ENCODE measurements at places on chromosomes 13 and 19.

- DNase-seq: peak; percentile 2
Observed at GRCh38 chr13:64446372-64446771, 2783.8 kb downstream of the PCDH9 start.

- peak; percentile 16 for DNase-seq
Observed at GRCh38 chr13:98632961-98633360, 56.1 kb upstream of the STK24 start.

DNA sequence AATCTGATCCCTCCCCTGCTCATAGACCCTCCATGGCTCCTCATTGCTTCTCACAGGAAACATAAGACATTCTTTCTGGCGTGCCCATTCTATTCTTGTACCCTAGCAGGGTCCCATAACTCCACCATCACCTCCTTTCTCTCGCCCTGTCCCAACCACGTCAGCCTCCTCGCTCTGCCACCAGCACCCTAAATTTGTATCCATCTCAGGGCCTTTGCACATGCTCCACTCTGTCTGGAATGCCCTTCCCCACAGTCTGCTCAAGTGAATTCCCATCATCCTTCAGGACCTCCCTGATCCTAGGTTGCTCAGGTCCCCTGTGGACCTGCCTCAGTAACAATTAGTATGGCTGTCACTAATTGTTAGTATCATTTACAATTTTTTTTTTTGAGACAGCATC lies 10.5 kb downstream of the B3GNT3 start:
- DNase-seq: no peak

- DNase-seq: no peak
Observed at GRCh38 chr13:52686376-52686775, 33.7 kb downstream of the SUGT1 start.

DNA sequence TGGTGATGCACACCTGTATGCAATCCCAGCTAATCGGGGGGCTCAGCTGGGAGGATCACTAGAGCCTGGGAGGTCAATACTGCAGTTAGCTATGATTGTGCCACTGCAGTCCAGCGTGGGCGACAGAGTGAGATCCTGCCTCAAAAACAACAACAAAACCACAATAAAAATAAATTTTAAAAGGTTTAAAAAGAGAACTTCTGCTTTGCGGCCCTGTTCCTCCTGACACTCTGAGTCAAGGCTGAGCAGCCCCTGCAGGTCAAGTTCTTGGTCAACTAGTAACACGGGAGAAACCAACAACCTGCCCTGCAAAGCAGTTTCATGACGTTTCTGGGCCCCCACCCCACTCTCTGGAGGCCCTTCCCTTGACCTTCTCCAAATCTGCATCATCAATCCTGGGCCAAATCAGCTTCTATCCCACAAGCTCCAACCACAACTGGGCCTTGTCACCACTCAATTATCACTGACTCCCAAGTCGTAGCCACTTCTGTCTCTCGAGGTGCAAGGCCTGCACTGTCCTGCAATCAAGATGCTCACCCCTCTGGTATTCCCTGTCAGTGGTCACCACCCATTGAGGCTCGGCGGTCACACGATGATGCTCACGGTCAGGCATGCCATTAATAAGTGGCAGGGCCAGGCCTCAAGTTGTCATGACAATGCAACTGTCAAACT lies 7.5 kb downstream of the ELAVL1 start:
- peak; percentile 35 for DNase-seq

DNA sequence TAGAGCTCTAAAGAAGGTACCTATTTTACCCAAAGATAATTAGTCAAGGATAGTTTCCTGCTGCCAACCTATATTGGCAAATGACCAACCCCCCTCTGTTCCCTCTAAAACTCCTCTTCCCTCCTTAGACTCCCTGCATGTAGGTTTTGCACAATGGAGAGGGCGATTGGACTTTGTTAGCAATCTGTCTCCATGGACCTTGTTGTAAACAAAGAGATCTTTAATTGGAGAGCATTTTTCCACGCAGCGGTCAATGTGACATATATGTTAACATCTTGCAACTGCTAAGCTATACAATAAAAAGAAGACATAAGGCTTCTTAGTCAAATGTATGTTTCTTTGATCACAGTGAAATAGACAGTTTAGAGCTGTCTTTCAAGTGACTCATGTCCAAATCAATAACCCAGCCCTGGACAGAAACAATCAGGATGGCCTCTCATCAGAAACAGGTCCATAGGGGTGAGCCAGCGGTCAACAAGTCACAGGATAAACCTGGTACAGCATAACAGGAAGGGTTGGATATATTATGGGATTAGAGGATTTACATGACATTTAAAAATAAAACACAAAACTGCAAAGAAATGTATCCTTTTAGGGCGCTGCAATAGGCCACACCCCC lies 69.7 kb upstream of the UBL3 start:
- DNase-seq: no peak

DNA sequence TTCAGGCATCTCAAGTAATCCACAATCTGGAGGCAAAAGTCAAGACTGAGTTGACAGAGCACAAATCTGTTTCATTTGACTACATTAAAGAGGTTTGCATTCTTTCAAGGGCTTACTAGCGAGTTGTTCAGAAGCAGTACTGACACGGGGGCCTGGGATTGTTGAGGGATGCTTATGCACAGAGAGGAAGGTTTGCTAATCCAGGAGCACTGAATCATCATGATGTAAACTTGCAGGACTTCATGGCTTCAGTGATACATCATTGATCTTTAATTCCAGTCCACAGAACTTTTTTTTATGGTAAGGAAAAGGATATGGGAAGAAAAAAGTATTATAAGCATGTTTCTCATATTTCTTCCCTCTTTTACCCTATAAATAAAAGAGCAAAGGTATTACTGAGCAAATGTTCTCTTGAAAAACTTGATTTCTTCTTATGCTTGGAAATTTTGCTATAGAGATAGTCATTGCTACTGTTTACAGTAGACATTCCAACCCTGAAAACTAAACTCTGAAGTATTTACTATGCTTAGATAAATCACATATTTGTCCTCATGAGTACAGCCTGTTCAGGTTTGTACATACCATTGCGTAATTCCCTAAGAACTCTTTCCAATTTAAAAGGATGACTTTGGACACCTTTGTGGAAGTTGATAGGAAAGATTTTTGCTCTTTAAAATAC lies 65.8 kb upstream of the KPNA3 start:
- no peak for DNase-seq

- peak; percentile 32 for DNase-seq
Observed at GRCh38 chr13:70623239-70623638, 515.0 kb upstream of the KLHL1 start.

- no peak for DNase-seq
Observed at GRCh38 chr13:45385907-45386553, 32.1 kb downstream of the SLC25A30 start.

DNA sequence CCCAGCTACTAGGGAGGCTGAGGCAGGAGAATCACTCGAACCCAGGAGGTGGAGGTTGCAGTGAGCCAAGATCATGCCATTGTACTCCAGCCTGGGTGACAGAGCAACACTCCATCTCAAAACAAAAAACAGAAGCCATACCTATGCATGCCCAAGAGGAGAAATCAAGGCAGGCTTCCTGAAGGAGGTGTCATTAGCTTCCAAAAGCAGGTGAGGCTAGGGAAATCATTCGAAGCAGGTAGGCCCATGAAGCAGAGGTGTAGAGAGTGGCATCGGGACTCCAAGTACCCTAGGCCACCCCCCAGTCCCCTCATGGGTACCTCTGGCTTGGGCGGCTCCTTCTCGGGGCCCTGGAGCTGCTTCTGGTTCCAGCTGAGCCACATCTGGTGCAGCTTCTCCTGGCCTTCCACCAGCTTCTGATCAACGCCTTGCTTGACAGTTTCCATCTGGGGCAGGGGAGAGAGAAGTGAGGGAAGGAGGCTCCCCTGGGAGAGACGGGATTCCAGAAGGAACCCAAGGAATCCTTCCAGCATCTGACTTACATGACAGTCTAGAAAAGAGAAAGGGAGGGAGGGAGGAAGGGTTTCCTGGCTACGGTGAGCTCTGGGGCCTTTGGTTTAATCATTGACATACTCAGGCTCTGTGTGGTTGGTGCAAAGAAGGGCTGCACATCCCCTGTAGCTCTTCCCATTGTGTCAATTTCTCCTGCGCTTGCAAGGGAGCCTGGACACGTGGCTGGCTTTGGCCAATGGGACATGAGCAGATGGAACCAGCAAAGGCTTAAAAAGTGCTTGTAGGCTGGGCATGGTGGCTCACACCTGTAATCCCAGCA lies 13.1 kb upstream of the TICAM1 start:
- DNase-seq: no peak

DNA sequence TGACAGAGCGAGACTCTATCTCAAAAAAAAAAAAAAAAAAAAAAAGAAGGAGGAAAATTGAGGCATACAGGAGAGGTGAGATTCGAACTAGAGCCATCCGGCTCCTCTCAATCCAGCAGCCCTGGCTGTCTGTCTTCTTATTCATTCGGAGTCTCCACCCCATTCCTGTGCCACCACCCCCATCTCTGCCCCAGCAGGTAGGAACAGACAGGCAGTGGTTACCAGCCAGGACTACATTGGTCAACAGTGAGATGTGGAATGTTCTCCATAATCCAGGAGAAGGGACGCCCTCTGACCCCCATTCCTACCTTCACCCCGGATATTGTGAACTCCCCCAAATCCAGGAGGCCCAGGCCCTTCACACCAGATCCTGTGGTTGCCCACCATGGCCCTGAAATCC lies 6.6 kb upstream of the S1PR2 start:
- no peak for DNase-seq

- DNase-seq: peak; percentile 25
Observed at GRCh38 chr19:56748378-56748777, 76.8 kb upstream of the ZNF835 start.

DNA sequence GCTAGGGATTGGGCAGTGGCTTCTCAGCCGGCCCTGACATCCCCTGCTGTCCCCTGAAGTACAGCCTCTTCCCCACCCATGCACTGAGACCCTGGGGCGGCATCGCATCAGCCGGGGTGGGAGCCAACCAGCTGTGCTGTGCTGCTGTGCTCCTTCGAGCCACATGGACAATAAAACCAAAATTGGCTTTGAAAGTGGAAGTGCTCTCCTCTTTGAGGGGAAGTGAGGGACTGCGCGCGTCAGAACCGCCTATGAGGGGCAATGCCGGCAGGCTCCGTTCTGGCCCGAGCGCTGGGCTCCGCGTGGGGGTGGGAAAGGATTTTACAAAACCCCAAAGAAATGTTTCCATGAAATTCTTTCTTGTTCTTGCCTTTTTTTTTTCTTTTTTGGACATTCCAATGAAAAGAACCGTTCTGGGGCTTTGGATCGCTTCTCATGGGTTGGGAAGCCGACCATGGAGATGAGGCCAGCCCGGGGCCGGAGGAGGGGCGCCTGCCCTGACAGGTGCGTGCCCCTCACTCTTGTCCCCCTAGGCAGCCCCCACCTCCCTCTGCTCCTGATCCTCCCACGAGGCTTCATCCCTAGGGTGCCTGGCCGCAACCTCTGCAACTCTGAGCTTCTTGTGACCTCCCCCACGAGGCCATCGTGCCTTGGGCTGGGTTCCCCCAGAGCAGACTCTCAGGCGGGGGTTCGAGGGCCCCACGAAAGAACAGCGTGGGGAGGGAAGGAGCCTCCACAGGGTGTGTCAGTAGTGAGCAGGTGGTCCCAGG lies 22.6 kb downstream of the KLHL26 start:
- peak; percentile 76 for DNase-seq

- DNase-seq: no peak
Observed at GRCh38 chr13:44976196-44976595, 13.1 kb downstream of the NUFIP1 start.

DNA sequence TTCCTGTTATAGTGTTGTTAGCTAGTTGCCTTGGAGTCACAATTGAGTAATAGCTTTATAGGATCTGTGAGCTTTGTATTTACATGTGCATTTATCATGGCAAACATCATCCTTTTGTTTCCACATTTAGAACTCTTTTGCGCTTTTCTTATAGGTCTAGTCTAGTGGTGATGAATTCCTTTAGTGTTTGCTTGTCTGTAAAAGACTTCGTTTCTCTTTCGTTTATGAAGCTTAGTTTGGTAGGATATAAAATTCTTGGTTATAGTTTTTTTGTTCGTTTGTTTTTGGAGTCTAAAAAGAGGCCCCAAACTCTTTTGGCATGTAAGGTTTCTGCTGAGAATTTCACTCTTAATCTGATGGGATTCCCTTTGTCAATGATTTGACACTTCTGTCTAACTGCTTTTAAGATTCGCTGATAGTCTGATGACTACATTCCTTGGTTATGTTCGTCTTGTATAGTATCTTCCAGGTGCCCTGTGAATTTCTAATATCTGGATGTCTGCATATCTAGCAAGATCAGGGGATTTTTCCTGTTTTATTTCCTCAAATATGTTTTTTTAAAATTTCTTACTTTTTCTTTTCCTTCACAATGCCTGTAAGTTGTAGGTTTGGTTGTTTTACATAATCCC lies 20.2 kb downstream of the DNAJC3 start:
- no peak for DNase-seq

GRCh38 chr19:45136507-45137178 lies 24.1 kb downstream of the NKPD1 start:
- no peak for DNase-seq

- no peak for DNase-seq
Observed at GRCh38 chr19:13762635-13763235, 1.6 kb upstream of the MRI1 start.

DNA sequence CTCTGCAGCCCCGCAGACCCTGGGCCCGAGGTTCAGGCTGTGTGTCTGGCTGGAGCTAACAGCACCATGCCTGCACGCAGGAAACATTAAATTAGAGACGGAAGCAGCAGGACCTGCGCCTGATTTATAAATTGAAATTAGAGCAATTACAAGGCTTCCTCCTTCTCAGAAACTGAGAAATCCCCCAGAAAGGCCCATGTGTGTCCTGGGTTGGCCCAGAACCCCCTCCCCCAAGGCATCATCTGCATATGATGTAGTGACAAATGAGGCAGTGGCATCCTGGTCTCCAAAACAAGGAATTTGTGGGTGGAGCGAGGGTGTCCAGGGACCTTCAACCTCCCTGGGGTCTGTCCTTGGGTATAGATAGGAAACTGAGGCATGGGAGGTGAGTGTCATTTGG lies 27.2 kb upstream of the SEMA6B start:
- no peak for DNase-seq

DNA sequence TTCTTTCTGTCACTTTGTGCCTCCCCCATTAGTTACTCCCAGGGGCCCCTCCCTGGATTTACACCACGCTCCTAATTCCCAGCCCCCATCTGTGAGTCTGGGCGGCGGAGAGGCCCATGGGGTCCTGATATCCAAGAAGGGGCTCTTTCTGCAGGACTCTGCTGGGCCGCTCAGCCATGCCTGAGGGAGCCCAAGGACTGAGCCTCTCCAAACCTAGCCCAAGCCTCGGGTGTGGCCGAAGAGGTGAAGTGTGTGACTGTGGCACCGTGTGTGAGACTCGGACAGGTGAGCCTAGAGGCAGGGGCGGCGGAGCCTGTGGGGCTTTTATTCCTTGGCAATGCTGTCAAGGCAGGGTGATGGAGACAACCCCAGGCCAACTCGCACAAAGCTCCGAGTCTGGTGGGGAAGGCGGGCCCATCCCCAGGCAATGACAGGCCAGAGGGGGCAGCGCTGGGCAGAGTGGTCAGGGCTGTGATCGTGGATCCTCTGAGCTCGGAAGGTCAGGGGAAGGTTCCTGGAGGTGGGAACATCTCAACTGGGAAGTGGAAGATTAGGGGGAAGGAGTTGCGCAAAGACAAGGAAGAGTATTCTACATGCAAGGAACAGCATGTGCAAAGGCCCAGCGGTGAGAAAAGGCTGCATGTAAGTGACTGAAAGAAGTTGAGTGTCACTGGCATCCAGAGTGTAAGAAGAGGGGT lies 1.6 kb downstream of the PLEKHG2 start:
- no peak for DNase-seq

Measured in NB4 (cell line).